NCI-H1436 treated with DMSO at 0.1 percent for 48 hours (cell line): ENCODE measurements at places on chromosomes 3 and 15.

- DNase-seq = no peak
Observed at GRCh38 chr3:194555175-194556062, 68.6 kb upstream of the ATP13A3 start.

GRCh38 chr3:114418724-114419543 is 125.1 kb downstream of the TIGIT start:
- peak; percentile 59 for DNase-seq

DNA sequence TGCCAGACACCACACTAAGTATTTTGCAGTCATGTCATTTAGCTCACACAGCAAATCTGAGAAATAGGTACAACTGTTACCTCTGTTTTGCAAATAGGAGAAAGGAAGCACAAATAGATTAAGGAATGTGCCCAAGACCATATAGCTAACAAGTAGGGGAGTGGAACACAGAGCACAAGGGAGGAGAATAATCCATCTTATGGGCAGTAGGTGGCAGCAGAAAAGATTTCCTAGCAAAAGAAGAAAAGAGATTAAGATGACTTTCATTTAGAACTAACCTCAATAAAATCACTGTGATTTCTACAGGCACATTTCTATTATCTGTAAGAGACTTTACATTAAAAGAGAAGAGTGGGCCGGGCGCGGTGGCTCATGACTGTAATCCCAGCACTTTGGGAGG is 49.1 kb downstream of the NR1I2 start:
- no peak for DNase-seq

GRCh38 chr3:114606336-114606735 is 312.5 kb downstream of the TIGIT start:
- DNase-seq = no peak

DNA sequence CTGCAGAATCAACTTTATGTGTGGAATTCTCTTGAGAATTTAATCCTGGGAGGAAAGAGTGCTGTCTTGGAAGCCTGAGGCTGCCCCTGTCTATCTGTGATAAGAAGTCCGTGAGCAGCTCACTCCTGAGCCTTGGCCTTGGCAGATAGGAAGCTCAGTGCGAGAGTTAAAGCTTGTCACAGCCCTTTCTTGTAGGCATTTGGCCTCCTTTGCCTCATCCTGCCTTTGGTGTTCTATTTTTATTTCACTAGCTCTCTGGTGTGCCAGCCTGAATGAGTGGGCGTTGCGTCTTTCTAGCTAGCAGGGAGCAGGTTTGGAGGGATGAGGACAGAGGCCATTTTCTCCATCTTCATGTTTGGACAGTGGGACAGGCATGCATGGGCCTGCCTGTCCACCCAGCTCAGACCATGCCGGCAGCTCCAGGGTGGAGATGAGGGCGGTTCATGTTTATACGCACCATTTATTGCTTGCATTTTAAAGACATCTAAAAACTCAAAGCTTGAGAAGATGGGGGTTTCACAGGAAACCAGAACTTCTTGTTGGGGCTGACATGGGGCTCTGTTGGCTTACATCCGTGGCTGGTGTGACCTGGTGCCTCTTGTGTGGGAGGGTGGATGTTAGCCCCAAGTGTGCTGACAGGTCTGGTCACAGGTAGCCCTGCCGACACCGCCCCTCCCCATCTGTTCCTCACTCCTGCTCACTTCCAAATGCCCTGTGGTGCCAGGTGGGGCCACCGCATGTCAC is 29.8 kb downstream of the IRAK2 start:
- no peak for DNase-seq

GRCh38 chr3:153137626-153138025 is 24.4 kb upstream of the RAP2B start:
- no peak for DNase-seq

DNA sequence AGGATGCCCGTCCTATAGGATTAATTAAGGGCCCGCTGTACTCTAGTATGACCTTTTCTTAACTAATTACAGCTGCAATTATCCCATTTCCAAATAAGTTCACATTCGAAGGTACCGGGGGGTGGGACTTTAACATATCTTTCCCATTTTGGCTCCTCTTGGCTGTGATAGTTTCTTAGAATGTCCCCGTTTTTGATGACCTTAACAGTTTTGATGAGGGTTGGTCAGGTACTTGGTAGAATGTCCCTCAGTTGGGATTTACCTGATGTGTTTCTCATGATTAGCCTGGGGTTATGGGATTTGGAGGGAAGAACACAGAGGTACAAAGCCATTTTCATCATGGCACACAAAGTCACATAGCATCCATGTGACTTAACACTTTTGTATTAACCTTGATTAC is 18.2 kb downstream of the RTP1 start:
- DNase-seq = no peak

GRCh38 chr3:30161375-30161774 is 445.0 kb upstream of the TGFBR2 start:
- DNase-seq = no peak

GRCh38 chr3:195921334-195921791 is 13.0 kb upstream of the TNK2 start:
- DNase-seq = no peak

GRCh38 chr15:74585857-74586256 is 29.8 kb upstream of the CLK3 start:
- no peak for DNase-seq

- no peak for DNase-seq
Observed at GRCh38 chr3:193530231-193531165, 24.2 kb downstream of the ATP13A4 start.

DNA sequence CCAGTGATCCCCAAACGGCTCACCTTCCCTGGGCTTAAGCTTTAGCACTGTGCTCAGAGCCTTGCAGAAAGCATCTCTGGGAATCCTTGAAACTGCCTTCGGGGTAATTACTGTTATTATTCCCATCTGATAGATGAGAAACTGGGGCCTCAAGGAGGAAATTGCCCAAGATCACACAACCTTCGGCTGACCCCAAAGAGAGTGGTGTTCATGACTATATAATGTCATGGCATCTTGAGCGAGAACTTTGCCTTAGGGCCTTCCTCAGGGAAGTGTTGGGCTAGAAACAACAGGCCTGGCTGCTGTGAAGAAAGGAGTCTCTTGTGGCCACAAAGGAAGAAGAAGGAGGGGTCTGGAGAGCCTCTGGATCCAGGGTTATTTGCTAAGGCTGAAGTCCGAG is 388.7 kb upstream of the CFAP20DC start:
- DNase-seq = no peak

DNA sequence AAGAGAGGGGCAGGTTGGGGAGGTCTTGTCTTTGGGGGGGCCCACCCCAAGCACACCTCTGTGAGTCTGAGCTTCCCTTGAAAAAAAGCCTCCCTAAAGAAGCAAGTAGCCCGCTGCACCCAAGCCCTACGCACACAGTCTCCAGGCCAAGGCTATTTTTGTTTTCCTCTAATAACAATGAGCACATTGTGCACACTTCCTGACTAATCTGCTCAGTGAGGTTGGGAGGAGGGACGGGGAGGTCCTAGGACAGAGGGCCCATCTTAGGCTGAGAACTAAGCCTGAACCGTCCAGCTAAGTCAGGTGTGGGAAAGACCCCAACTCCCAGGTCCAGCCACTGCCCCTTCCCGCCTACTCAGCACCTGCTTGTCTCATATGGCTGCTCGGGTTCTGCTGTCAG is 87.2 kb downstream of the HMG20A start:
- no peak for DNase-seq

DNA sequence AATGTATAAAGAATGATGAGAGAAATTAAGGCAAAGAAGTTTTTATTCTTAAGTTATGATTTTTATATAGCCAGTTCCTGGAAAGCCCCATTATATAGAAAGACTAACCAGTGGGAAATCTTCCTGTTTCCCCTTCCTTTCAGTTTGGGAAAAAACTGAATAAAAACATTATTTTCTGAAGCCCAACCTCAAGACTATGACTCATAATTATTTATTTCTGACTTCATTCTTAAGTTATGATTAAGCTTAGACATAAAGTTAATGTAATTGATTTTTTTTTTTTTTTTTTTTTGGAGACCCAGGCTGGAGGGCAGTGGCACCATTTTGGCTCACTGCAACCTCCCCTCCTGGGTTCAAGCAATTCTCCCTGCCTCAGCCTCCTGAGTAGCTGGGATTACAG is 55.8 kb downstream of the TRPC1 start:
- no peak for DNase-seq

GRCh38 chr3:133135306-133135705 is 97.1 kb downstream of the TMEM108 start:
- DNase-seq = peak; percentile 98
